Activated CD8-positive, alpha-beta memory T cell treated with anti-CD3 and anti-CD28 coated beads, Interleukin-2, amount 10 ng/mL, durations not matched to agents 7 days and 5 days (primary cell): ENCODE measurements at places on chromosomes 16 and 17. TPM values are rescaled to one million over a fixed set of nuclear protein-coding genes. Genes with fewer than 3 reads are reported as not detected.

GRCh38 chr17:48693178-48693577 is 29.1 kb downstream of the PRAC1 start:
- H3K27me3 ChIP-seq, result peaks cover 58% of the 10 kb centered on the region
- H3K4me1 ChIP-seq, result no peaks in the 10 kb centered on the region
- no peaks in the 10 kb centered on the region for H3K36me3 ChIP-seq
- H3K27ac ChIP-seq, result no peak overlapping the region
- DNase-seq, result no peak

TMEM220 gene
- total RNA-seq, result 0.35 TPM

TMEM231 gene
- 3.2 TPM for total RNA-seq

DNA sequence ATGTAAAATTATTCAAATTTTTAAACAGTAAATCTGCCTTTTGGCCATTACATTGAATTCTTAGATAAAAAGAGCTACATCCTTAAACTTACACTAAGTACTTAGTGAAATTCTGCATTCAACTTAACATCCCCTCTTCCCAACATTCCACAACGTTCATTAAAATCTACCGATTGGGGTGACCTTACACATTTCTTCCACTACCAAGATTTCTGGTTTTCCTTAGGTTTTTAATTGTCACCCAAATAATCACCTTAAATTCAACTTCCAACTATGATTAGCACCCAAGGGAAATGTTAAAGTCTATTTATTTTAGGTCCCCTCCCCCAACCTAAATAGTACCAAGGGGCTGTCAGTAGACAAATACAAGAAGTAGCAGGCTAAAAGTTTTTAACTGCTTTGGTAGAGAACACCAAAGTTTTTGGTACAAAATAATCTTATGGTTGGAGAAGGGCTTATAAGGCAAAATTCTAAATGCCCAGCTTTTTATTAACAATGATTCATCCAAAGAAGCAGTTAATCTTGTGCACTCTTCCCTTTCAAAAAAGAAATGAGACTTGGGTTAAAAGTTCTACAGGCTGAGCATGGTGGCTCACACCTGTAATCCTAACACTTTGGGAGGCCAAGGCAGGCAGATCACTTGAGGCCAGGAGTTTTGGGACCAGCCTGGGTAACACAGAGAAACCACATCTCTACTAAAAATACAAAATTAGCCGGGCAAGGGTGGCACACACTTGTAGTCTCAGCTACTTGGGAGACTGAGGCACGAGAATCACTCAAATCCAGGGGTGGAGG is 4.7 kb downstream of the SRSF1 start:
- peaks cover 77% of the 10 kb centered on the region for H3K36me3 ChIP-seq
- peaks cover 68% of the 10 kb centered on the region for H3K4me1 ChIP-seq
- peak overlapping the region; percentile 1 for H3K27ac ChIP-seq
- no peaks in the 10 kb centered on the region for H3K27me3 ChIP-seq

- peaks cover 12% of the 10 kb centered on the region for H3K4me1 ChIP-seq
- H3K36me3 ChIP-seq, result peaks cover 9% of the 10 kb centered on the region
- DNase-seq, result no peak
- H3K27me3 ChIP-seq, result no peaks in the 10 kb centered on the region
These were observed 174.3 kb downstream of the XYLT1 start for GRCh38 chr16:17296431-17296830.

- no peak overlapping the region for H3K4me3 ChIP-seq
- H3K4me1 ChIP-seq, result peaks cover 12% of the 10 kb centered on the region
- peaks cover 13% of the 10 kb centered on the region for H3K36me3 ChIP-seq
- no peaks in the 10 kb centered on the region for H3K27me3 ChIP-seq
- DNase-seq, result no peak
- H3K27ac ChIP-seq, result no peak overlapping the region
These were observed 76.3 kb downstream of the USP32 start for GRCh38 chr17:60315650-60316049.

DNA sequence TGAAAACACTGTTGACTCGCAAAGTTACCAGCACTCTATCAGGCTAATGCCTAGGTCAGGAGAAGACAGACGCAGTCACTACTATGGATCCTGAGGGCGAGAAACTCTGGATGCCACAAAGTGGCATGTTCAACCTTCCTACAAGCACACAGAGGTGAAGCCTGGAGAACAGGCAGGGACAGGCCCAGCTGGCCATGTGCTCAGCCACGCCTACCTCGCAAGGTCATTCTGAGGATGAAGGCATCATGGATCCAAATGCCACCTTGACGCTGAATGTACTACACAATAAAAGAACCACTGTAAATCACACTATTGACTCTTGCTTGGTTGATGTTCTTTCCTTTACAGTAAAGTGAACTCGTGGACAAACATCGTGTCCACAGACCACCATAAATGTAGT is 85.8 kb downstream of the ANKRD11 start:
- peak overlapping the region; percentile 15 for H3K27ac ChIP-seq
- peaks cover 2% of the 10 kb centered on the region for H3K36me3 ChIP-seq
- no peak for DNase-seq
- no peaks in the 10 kb centered on the region for H3K27me3 ChIP-seq
- H3K4me1 ChIP-seq, result peaks cover 74% of the 10 kb centered on the region

DNA sequence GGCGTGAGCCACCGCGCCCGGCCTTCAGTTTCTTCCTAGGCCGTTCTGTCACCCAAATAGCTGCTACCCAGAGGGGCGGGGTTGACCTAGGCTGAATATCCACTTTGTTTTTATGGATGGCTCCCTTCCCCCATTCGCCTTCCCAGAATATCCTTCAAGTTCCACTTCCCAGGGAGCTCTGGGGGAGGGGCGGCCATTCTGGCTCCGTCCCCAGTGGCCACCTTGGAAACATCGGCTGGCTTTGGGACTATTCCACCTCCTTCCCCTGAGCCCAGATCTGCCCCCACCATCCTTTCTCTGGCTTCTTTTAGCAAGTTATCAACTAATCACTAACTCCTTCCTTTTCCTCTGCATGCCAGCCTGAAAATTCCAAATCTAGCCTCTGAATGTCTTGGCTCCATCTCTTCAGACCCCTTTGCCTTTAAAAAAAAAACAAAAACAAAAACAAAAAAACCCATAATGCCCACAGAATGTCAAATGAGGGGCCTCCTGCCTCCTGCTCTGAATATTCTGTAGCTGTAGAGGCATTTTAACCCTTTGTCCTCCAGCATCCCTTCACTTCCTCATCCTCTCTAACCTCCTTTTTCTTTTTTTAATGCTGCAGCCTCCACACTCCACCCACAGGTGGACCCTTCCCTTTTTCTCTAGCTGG is 6.4 kb downstream of the ATP1B2 start:
- no peak overlapping the region for H3K4me3 ChIP-seq
- H3K4me1 ChIP-seq, result no peaks in the 10 kb centered on the region
- no peak overlapping the region for H3K27ac ChIP-seq
